ENCODE measurements at places on chromosomes 5 and 9.

DNA sequence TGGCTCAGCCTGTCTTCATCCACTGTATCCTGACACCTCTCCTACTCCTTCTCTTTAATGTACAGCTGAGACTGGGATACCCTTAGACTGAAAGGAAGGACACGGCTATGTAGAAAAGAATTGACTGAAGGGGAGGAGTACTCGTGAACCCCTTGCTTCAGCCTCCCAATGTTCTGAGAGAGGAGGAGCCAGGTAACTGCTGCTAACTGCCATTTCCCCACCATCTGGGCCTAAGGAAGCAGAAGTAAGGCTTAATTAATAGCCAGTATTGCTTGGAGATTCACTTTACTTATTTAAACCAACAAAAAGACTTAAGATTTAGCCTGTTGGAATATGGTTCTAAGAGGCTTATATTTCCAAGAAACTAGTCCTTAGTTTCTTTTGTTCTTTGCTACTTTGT, 18.8 kb upstream of the RGS3 start:
- DNase-seq = no peak

DNA sequence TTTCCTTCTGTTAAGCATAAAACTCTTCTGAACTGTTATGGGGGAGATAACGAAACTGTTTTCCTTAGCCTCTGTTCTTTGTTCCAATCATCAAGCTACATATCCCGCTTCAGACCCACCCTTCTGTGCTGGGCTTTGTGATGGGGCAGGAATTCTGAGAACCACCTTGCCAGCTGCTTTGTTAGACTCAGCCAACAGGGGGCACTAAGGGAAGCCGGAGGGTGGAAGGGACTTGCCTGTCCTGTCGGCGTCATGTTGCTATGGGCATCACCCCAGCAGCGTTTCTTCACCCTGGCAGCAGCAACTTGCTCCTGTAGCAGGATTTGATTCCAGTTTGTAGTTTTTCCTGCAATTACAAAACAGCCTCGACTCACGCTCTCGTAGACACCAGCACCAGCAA, 169.1 kb downstream of the CAAP1 start:
- peak; percentile 12 for DNase-seq

GRCh38 chr9:8085986-8086385, 286.4 kb upstream of the DMAC1 start:
- no peak for DNase-seq

GRCh38 chr5:116135344-116135743, 50.5 kb downstream of the COMMD10 start:
- DNase-seq = peak; percentile 0

DNA sequence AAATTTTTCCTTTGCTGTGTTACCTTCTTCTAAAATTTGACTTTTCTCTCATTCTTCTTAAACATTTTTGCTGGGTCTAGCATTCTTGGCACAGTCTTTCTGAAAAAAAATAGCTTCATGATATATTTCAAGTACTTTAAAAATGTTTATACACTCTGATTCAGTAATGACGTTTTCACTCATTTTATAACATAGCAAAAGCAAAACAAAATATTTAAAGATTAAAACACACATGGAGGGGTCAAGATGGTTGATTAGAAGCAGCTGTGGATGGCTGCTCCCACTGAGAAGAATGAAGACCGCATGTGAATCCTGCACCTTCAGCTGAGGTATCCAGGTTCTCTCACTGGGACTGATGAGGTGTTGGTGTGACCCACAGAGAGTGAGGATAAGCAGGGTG, 188.2 kb downstream of the SGCD start:
- no peak for DNase-seq

GRCh38 chr9:70120834-70121510, 77.3 kb downstream of the MAMDC2 start:
- DNase-seq = no peak

- no peak for DNase-seq
Observed at GRCh38 chr5:148853868-148854267, 27.5 kb downstream of the ADRB2 start.

DNA sequence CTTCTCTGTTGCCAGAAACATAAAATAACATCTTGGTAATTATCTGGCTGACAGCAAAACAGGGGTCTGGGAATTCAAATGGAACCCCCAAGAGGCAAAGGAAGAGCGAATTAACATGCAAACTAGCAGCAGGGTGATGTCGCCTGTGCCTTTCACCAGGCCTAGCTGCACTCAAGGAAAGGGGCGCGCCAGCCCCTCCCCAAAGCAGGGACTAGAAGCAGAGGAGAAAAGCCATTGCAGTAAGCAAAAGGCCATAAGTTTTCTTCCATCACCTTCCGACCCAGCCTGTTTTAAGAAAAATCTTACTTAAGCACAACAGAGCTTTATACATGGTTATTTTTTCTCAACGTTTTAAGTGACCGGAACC, 539 bp downstream of the POC5 start:
- DNase-seq = no peak

DNA sequence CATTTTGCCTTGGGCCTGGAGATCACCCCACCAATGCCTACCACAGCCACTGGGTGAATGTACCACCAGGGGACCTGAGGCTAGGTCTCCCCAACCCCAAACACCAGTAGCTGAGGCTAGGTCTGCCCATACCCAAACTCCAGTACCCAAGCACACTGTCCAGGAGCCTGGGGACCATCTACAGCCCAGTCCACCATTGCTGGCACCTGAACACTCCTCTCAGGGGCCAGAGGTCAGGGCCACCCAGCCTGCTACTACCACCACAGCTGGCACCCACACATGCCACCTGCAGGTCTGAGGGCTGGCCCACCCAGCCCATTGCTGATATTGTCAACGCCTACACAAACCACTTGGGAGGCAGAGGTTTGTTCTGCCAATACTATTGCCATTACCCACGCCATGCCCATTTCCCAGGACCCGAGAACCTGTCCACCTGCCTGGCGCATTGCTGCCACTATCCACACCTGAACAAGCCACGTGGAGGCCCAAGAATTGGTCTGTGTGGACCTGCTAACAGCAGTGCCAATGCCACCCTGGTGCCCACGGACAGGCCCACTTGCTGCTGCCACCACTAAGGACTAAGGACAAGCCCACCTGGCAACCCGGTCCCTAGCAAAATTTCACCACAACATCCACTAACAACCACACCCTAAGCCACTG, 59.2 kb downstream of the ZDHHC21 start:
- DNase-seq = no peak
